ENCODE measurements at places on chromosomes 5 and 9. TPM values are rescaled to one million over a fixed set of nuclear protein-coding genes. Genes with fewer than 3 reads are reported as not detected.

- DNase-seq = peak; percentile 81
Observed at GRCh38 chr9:133994353-133995011, 2.4 kb upstream of the VAV2 start.

The PKD2L2 gene
- not detected for total RNA-seq

DNA sequence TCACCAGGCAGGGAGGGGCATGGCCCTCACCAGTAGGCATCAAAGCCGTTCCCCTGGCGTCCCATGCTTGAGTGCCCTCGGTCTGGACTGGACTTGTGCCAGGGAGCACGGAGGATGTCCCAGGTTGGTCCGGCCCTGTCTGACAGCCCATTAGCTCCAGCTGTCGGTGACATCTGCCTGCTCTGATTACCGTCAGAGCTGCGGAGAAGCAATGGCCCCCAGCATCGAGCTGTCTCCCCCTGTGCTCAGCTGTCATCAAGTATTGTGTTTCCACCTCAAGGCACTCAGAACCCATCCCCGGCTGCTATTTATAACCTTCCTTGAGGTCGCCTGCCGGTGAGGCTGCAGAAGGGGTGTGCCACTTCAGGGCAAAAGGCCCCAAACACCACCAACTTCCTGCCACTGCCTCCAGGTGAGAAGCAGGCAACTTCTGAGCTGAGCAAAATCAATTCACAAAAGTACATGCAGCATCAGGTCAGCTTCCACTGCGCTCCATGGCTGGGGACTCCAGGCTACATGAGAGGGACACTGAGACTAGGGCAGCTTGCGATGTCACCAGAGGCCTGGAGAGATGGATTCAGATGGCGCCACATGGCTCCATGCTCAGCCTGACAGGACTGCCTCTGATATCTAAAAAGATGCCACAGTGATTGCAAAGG is 142.7 kb downstream of the C5orf15 start:
- peak; percentile 73 for DNase-seq

DNA sequence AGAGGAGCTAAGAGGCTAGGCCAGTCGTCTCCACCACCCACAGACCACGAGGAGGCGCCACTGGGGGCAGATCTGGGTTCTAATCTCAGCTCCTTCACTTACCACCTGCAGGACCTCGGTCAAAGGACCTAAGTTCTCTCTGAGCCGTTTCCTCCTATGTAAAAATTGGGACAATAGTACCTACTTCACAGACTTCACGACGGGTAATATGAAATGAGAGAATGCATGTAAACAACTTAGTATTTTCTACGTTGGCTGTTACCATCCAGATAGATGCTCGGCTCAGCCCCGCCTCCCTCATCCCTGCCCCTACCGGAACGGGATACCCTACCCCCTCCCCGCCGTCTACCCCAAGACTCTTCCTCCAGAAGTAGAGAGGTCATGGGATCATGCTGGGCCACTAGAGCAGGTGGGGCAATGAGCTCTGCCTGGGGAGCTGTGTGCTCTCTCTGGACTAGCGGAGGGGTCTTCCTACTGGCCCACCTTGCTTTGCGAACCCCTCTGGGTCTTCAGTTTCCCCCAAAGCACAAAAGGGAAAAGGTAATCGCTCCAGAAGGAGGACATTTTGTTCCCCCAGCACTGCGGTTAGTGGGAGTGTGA is 541 bp downstream of the GNPDA1 start:
- peak; percentile 86 for DNase-seq

- no peak for DNase-seq
Observed at GRCh38 chr5:125011419-125011818, 265.0 kb upstream of the ZNF608 start.

The FXN gene
- 21.8 TPM for total RNA-seq

All from activated CD8-positive, alpha-beta T cell treated with anti-CD3 and anti-CD28 coated beads for 36 hours (primary cell).